Stimulated activated CD8-positive, alpha-beta memory T cell treated with anti-CD3 and anti-CD28 coated beads, Interleukin-2, amount 100 ng/mL, for 1 hour (primary cell): ENCODE measurements at places on chromosomes 12 and 14.

DNA sequence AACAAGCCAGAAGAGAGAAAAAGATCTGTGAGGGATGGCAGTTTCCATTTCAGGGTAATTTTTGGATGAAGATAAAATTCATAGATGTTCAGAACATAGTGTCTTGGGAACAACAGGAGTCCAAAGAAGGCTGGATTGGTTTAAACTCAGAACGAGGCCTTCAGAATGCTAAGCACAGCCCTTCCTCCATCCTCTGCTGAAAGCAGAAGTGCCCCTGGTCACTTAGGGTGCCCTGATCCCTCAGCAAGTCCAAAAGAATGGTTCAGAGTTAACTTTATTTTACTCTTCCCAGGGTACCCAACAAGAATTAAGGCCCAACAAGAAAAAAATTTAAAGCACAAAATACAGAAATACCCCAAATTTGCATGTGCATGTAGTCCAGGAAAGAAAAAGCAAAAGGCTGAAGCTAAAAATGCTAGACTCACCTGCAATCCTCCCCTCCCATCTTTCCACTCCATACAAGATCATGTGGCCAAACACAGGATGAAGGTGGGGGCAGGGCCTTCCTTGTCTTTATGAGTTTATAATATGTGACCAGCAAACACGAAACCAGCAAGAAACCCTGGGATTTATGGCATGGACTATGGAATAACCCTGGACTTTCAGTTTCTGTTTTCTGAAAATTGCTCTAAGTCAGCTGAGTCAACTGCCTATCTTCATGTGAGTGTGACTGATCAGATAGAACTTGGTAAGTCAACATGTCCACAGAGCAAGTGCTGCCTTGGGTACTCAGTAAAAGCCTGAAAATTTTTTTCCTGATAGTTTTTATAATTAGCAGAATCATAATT, 21.2 kb downstream of the MAX start:
- DNase-seq: no peak

DNA sequence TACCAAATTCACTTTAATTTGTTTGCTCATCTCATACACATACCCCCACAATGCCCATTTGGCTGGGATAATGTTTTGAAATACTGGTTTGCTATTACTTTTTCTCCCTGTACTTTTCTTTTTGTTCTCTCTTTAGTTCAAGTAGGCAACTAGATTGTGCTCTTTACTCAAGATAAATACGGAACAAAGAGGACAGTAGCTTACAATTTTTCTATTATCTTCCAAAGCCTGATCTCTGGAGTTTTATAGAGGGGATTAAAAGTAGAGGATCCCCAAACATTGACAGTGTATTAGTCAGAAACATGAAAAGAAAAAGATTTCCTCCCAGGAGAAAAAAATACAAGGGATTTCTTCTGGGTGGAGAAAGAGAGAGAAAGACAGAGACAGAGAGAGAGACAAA, 102.1 kb upstream of the FSCB start:
- DNase-seq: no peak

DNA sequence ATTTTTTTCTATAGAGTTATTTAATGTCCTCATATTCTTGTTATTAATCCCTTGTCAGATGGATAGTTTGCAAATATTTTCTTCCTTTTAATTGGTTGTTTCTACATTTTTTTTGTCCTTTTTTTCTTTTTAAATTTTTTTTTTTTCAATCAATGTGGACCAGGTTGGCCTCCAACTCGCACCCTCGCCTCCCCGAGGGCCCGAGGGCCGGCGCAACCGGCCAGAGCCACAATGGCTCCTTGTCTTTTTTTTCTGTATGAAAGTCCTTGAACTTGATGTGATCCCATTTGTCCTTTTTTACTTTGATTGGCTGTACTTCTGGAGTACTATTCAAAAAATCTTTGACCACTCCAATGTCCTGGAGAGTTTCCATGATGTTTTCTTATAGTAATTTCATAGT, 17.7 kb upstream of the SLCO1B1 start:
- no peak for DNase-seq

DNA sequence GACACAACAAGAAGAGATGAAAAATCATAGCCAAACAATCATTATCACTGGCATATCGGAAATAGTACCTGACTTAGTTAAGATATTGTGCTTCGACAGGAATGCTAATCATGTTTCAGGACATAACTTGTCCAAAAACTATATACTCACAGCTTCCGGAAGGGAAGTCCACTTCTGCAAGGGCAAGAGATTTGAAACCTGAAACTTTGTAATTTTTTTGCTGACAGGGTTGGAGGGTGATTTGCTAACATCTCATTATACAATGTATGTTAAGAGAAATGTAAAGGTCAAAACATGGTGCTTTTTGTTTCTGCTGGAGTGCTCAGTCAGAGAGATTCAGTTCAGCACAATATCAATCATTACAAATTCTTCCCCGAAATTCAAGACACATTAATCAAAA, 200.3 kb downstream of the CNTN1 start:
- no peak for DNase-seq

DNA sequence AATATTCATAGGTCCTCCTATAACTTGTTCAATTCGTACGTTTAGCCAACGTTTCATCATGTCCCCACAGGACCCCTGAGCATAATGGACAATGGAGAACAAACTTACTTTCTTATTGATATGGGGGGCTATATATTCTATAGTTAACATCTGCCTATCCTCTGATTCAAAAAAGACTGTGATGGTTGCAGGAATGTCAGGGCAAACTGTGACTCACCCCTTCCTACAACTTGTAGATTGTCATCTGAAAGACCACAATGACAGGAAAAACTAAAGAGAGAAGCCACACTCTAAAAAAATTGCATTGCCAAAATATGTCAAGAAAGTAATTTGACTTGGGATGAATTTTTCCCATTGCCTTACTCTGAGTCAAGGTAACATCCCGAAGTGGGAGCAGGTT, 50.8 kb downstream of the CATSPERB start:
- DNase-seq: no peak

DNA sequence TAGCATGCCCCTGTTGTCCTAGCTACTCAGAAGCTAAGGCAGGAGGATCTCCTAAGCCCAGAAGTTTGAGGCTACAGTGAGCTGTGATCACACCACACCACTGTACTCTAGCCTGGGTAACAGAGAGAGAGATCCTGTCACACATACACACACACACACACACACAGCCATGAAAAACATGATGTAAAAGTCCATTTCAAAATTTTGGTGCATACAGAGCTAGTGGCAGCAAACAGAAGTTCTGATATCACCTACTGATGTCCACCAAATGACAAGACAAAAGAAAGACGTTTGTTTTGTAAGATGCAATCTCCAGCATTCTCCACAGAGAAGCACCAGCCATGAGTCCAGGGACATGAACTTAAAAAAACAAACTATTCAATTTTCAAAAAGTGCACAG, 15.9 kb downstream of the AREL1 start:
- no peak for DNase-seq

DNA sequence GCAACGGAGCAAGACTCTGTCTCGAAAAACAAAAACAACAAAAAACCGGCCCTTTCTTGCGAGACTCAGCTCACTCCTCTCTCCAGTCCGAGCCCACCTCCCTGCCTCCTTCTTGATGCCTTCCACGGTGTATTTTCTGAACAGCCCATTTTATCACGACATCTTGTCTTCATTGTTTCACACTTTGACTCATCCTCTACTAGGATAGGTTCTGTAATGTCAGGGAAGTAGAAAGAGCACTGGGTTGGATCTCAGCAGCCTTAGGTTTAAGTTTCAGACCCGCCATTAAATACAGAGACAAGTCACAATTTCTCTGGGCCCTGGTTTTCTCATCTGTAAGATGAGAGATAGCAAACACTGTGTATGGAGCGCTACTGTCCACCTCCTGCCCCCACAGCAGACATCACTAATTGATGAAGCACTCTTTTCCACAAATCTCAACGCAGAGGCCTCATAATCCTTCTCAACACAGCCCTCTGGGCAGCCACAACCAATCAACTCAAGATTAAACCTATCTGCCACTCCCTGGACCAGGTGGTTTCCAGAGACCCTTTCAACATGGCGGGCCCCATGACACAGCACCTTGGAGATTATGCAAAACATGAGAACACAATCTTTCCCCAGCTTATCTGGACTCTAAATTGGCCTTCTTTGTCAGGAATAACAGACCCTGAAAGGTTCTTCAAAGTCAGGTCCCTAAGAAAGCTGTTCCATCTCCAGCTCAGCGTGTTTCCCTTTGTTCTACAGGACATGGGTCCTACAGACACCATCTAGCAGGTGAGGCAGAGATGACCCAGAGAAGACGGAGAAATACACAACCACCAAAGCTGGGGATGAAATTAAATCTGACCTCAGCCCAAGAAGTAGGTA, 35.6 kb downstream of the CCDC88C start:
- no peak for DNase-seq

DNA sequence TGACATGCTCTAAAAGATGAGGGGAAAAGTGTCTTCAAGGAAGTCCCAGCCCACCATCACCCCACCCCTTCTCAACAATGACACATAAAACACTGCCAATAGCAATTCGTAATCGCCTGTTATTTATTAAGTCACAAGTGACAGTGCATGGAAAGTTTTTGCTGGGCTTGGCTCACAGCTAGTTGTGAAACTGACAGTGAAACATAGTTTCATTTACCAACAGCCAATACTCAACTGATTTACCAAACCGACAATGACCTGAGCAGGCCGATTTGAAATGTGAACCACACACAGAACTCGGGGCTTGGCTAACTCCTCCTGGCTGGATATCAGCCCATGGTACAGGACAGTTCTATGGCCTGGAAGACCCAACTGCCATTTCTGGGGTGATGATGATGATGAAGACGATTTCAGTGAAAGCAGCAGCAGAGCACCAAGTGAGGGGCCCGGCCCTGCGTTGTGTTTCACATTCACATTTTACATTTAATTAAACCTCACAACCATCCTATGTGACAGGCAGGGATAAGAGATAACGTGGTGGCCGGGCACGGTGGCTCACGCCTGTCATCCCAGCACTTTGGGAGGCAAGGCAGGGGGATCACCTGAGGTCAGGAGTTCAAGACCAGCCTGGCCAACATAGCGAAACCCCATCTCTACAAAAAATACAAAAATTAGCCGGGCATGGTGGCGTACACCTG, 42.7 kb downstream of the CAMKK2 start:
- no peak for DNase-seq

DNA sequence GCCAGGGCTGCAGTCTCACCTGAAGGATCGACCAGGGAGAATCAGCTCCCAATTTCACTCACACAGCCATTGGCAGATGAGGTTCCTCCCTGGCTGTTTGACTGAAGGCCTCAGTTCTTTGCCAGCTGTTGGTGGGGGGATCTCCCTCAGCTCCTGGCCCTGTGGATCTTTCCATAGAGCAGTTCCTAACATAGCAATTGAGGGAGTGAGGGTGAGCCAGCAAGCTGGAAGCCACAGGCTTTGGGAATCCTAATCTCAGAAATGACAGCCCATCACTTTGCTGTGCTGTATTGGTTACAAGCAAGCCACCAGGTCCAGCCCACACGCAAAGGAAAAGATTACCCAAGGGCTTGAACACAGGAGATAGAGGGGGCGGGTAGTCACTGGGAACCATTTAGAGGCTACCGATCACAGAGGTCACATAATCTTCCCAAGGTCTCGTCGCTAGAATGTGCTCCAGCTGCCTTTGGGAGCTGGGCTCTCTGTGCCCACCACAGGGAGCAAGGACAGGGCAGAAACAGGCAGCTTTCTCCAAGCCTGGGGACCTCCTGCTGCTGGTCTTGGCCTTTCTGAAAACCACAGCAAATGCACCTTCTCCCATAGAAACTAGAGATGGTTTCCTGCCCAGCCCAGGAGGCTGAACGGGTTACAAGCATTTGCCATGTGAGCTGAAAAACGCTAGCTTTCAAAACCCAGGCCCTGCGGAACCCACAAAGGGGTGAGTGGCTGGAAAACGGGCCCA, 4.6 kb upstream of the OTUB2 start:
- no peak for DNase-seq

DNA sequence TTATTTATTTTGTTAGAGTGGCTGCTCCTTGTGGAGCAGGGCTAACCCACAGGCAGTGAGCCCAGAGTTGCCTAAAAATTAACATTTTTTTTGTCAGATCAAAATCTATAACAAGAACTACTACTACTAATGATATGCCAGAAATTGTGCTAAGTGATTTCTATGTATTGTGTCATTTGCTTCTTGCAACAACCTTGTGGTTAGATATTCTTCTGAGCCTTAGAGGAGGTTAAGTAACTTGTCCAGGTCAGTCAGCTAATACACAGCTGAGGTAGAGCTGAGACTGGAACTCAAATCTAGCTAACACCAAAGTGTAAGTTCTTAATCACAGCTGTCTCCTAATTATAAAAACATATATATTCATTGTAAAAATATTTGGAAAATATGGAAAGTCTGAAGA, 29.8 kb downstream of the CFL2 start:
- no peak for DNase-seq
